ENCODE measurements at places on chromosomes 5 and 9.

GRCh38 chr9:129866394-129867135 lies 31.3 kb downstream of the USP20 start:
- no peak for DNase-seq

GRCh38 chr9:97721396-97721795 lies 24.3 kb upstream of the XPA start:
- no peak for DNase-seq

DNA sequence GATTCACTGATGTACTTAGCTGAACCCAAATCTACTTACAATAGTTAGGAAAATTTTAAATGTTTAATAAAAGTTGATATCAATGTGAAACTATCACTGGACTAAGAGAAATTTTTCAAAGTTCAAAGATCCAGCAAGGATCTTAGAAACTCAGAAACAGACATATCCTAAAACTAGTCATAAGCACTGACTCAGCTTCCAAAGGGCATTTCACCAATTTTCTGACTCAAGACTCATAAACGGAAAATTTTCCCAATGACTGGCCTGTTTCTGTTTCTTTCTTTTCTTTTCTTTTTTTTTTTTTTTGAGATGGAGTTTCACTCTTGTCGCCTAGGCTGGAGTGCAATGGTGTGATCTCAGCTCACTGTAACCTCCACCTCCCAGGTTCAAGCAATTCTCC lies 66.6 kb downstream of the CDC14B start:
- DNase-seq, result no peak

DNA sequence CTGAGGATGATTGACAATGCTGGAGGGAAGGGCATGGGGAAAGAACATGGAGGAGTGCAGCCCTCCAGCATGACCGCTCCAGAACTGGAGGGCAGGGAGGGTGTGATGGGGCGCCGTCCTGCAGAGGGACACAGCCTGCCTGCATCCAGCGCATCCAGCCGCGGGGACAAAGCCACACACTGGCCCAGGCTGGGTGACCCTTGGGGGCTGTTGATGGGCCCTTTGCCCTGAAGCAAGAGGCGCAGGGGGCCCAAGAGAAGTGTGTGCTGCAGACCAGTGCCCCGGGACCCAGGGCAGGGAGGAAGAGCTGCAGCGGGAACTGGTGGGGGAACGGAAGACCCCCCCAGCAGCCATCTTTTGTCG lies 169.8 kb upstream of the PPP1R26 start:
- DNase-seq, result no peak

DNA sequence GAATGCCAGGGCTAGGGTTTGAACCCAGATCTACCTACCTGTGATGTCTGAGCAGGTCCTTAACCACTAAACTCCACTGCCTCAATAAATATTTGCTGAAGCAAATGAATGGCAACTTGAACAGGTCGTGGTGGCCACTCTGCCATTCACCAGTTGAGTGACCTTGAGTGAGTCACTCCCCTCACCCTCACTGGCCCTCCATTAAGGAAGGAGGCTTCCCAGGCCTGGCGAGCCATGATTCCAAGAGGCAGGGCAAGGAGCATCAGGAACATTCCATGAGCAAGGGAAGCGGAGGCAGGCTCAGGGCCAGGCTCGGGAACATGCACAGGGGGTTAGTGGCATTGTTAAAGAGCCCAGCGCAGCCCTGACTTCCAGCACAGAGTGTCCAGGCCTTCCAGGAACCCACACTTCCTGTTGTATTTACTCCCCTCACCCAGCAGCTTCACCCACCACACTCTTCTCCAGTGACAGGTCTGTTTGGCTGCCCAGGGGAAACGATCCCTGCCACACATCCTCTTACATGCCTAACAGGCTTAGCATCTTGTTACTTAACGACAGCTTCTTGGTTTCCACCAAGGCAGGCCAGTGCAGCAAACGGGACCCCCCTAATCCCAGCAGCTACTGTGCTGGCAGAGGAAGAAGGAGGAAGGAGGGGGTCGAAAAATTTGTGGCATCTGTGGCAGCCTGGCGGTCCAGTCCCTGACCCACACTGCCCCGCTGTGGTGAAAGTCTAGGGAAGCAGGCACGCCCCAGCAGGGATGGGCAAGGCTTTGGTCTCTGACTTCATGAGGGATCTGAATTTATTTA lies 43.7 kb upstream of the TTC1 start:
- peak; percentile 15 for DNase-seq

- DNase-seq, result no peak
Measured at GRCh38 chr5:124180875-124181461, 565.5 kb downstream of the ZNF608 start.

DNA sequence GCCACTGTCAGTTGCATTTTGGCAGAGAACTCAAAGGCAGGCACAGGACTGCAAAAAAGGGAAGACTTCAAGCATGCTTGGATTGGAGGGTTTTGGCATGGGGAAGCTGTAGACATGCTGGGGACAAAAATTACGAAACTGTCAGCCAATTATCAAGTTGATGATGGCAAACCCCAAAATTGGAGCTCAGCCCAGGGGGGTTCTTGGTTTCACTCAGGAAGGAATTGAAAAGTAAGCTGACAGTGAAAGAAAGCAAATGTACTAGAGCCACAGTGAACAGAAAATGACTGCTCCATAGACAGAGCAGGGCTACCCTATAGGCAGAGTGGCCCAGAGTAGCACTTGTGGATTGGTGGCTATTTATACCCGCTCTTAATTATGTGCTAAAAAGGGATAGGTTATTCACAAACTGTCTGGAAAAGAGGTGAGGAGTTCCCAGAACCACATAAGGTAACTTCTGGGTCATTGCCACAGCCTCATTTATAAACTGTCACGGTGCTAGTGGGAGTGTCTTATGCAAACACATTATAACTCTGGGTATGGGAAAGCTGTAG lies 14.6 kb upstream of the CFAP95 start:
- DNase-seq, result peak; percentile 39

DNA sequence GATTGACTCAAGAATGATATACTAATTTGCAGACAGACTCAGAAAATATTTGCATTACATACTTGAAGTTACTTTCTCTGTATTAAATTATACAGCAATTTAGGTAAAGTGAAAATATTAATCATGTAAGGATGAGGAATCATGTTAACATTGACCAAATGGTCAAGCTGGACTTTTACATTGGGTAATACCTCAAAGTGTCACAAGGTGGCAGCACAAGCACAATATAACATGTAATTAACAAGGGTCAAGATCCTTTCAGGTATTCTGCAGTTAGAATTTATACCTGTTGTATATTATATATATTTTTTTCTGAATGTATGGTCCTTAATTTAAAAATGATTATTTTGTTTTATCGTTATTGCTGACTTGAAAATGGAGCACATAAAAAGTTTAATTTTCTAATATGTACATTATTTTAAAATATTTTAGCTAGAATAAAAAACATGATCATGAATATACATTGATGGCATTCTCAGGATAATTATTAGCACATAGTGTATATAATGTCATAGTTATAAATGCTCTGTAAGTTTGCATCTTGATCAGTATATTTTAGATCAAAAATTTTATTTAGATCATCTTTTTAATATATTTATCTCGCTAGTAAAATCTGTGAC lies 8.6 kb downstream of the HAPLN1 start:
- peak; percentile 20 for DNase-seq

DNA sequence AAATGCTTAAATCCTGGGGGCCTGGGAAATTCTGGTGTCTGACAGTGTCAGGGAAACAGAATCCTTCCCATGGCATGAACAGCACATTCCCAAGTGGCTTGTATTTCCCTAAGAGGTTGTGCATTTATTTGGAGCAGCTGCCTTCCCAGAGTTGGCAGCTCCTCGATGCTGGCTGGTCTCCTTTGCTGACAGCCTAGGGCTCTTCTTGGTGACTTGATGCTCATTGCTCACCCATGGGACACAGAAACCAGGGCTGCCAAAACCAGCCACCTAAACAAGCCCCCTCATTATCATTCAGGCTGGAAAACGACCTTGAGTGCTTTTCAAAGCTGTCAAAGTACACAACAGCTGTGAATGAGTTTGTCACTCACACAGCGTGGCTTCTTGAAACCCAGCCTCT lies 24.2 kb downstream of the ENHO start:
- DNase-seq, result no peak

Data from NCI-H2029 (cell line).